ENCODE measurements at places on chromosomes 11 and 22.

GRCh38 chr11:126181939-126182730 lies 29.3 kb downstream of the RPUSD4 start:
- DNase-seq, result no peak

DNA sequence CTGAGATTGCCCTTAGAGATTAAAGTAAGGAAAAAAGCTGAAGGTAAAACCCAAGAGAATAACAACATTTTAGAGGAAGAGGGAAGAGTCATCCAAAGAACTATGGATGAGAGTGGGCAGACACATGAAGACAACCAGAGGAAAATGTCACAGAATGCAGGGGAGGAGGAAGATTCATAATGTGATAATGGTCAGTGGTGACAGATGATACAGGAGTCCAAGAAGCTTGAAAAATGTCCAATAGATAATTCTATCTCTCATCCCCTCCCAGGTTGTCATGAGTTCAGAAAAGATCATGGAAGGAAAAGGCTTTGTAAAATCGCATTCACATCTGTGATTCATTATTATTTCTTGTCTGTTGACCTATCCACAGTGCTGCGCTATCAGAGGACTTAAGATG lies 282.3 kb upstream of the CCDC90B start:
- no peak for DNase-seq

DNA sequence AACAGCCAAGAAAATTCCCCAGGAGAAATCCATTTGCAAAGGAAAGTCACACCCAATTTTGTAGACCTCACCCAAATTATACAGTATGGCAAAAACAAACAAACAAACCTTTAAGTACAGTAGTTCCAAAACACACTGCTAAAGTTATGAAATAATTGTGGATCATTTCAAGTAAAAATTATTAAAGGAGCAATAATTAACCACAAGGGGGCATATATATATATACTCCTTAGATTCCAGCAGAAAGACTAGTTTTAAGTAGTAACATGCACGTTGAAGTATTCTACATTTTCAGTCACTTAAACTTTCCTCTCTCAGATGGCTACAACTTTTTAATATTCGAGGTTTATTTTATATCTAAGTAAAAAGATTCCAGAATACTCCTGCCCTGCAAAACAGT lies 26.8 kb downstream of the RNF141 start:
- no peak for DNase-seq

DNA sequence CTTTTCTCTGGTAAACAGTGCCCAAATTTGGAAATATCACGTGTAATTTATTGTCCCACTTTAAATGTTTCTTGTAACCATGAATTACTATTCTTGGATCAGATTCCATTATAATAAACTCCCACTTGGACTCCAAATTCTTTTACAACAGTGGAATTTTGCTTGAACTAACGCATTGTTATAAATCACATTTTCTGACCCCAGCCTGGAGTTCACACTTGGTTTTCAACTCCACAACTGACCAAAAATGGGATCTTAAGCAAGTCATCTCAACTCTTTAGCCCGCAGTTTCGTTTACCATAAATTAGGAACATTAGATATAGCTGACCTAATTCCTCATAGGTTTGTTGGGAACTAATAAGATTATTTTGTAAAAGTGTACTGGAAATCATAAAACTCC lies 336.8 kb upstream of the NCAM1 start:
- no peak for DNase-seq

- no peak for DNase-seq
Measured at GRCh38 chr22:33658775-33659174, 261.5 kb downstream of the LARGE1 start.

DNA sequence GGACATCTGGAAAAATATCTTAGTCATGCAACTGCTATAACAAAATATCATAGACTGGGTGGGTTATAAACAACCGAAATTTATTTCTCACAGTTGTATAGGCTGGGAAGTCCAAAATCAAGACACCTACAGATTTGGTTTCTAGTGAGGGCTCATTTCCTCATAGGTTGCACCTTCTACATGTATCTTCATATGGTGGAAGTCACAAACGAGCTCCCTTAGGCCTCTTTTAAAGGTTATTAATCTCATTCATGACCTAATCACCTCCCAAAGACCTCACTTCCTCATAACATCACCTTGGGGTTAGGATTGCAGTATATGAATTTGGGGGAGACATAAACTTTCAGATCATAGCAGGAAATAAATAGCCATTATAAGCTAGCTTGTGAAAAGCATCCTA lies 85.2 kb downstream of the INTS4 start:
- DNase-seq, result no peak

GRCh38 chr22:40290516-40290915 lies 55.8 kb upstream of the ADSL start:
- DNase-seq, result no peak

GRCh38 chr11:16001044-16001568 lies 355.2 kb downstream of the SOX6 start:
- DNase-seq, result no peak
